ENCODE measurements at places on chromosomes 1 and 21.

DNA sequence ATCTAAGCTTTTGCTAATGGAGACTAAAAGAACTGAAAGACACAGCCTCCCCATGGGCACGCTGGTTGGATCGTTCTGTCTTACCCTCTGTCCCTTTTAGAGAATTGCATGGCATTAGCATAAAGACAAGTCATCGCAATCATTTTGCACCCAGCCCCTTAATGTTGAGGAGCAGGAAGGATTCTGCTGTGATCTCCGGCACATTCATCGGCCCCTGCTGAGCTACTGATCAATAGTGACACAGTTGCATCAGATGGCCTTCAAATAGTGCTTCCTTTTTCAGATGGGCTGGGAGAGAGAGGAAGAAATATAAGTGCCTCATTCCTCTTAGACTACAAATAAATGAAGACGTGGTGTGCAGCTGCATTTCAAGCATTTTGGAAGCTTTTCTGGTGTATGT is 75.4 kb downstream of the NOS1AP start:
- DNase-seq = peak; percentile 57

DNA sequence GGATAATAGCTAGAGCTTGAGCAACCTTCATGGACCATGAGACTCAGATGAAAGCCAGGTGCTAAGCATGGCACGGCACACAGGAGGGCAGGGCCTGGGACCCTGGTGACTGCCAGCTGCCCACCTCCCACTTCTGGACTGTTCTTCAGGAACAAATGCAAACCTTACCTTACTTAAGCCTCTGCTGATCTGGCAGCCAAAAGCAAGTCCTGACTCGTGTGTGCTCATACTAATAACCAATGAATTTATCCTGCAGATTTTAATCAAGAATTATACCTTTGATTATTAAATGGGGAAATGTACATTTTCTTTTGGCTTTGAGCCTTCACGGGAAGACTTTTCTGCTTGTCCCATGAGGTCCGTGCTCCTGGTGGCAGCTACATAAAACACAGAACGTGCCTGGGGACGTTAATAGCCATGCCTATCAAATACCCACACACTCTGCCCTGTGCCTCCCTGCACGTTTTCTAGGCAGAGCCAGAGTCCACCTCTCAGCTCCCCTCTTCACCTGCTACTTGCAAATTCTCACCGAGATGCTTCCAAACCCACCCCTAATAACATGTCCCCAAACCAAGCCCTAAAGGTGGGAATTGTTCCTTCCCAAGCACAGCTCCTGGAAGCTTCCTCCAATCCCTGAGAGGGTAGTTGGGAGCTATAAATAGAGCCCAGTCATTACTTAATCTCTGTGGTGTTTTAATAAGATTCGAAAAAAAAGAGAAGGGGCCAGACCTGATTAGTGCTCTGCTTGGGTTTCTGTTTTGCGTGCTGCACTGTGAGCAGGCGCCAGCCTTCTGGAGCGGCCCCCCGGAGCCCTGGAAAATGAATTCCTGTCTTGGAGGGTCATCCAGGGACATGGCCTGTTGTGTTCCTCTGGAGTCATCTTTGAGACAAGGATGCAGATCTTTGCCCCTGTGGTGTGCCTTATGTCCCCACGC is 33.5 kb downstream of the SLC1A7 start:
- DNase-seq = no peak

- DNase-seq = no peak
Observed at GRCh38 chr1:50967416-50968157, 2.5 kb upstream of the CDKN2C start.

- DNase-seq = no peak
Observed at GRCh38 chr1:113243529-113243928, 146.8 kb upstream of the MAGI3 start.

GRCh38 chr1:151936653-151937052 is 27.3 kb upstream of the THEM4 start:
- no peak for DNase-seq

GRCh38 chr1:87046951-87047350 is 132.5 kb downstream of the HS2ST1 start:
- DNase-seq = no peak

- peak; percentile 9 for DNase-seq
Observed at GRCh38 chr1:31505911-31506497, 70.3 kb upstream of the TINAGL1 start.

GRCh38 chr1:44240802-44241671 is 27.8 kb downstream of the DMAP1 start:
- DNase-seq = no peak

GRCh38 chr21:16932314-16932713 is 580.5 kb upstream of the CXADR start:
- no peak for DNase-seq

DNA sequence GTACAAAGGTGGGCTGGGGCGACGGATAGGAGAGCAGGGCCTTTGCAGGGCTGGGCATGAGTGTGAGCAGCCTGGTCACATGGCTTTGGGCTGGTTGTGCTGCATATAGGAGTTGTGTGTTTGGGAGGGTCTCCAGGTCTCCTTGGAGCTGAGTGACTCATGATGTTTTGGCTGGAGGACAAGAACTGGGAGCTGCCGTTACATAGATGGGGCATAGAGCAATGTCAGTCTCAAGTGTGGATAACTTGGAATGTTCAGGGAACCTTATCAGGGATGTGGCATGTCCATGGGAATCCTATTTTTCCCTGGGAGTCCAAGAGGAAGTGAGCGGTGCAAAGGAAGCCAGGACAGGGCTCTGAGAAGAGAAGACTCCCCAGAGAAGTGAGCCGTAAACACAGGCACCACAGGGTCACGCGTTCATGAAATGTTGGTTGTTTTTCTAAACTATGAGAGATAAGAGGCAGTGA is 136.4 kb upstream of the KCNE2 start:
- DNase-seq = no peak

GRCh38 chr1:75396745-75397144 is 214.2 kb downstream of the SLC44A5 start:
- DNase-seq = no peak

DNA sequence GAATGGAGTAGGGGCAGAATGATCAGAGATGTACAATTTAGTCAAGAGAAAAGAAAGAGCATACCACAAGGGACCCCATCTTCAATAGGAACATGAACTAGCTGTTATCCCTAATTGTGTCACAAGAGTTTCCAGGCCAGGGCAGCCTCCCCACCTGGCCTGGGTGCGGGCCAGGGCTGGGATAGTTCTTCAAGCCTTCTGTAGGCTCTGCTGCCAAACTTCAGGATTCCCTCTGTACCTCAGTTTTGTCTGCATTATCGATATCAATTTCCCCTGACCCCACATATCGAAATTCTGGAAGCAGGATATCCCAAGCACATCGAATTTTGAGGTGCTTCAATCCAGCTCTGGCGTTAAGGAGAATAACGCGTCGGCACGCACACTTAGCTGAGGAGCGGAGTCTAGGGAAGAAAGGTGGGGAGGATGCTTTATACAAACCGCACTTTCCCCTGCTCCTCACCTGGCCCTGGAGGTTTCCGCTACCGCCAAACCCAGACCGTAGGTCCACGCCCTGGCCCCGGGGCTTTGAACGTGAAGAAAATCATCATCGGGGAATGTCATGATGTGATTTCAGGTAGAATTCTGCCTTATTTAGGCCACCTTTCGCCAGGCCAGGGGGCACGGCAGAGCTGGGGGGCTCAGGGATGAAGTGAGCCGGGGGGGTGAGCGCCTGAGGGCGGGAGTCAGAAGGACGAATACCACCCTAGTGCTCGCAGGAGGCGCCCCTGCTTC is 7.4 kb downstream of the HLX start:
- DNase-seq = no peak

GRCh38 chr21:34796518-34797200 is 127.9 kb downstream of the CLIC6 start:
- no peak for DNase-seq

Measured in H9 (cell line).